Inflammatory macrophage (primary cell): ENCODE measurements at places on chromosomes 7 and 10.

GRCh38 chr7:150450491-150451001, at the start of gene GIMAP8:
GIMAP8 (plus strand) TSS chr7:150450630; CDS start chr7:150466699, 16,069 bp downstream.
- DNase-seq, result peak; percentile 90

DNA sequence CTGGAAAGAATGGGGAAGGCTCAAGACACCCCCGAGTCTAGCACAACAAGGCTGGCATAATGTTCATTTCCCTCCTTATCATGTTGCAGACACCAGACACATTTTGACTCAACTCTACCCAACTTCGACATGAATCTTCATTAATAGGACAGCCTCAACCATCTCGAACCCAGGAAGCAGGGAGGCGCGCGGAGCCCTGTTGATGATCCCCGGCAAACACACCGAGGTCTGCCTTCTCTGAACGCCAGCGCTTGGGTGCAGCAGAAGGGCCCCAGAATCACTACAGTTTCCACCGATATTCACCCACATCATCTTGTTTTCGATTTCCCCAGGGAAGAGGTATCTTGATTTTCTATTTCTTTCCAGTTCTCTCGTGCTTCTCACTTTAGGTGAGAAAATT, 563.6 kb downstream of the TCERG1L start:
- no peak for DNase-seq

DNA sequence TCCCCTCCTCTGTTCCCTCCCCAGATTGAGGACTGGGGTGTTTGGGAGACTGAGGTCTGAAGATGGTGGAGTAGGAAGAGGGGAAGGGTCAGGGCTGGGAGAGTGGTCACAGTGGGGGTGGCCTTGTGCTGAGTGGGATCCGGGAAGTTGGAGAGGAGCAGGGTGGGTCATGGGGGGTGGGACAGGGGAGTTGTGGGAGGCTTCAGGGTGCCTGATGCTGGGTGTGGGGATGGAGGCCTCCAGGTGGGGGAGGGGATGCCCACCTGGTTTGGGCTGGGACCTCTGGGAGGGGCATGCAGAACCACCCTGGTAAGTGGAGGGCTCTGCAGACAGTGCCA, 2.6 kb downstream of the ZNF775 start:
- DNase-seq, result no peak

GRCh38 chr7:36210291-36210922, 57.4 kb downstream of the EEPD1 start:
- DNase-seq, result no peak

- DNase-seq, result peak; percentile 11
Measured at GRCh38 chr10:72819053-72819452, 74.5 kb upstream of the OIT3 start.

DNA sequence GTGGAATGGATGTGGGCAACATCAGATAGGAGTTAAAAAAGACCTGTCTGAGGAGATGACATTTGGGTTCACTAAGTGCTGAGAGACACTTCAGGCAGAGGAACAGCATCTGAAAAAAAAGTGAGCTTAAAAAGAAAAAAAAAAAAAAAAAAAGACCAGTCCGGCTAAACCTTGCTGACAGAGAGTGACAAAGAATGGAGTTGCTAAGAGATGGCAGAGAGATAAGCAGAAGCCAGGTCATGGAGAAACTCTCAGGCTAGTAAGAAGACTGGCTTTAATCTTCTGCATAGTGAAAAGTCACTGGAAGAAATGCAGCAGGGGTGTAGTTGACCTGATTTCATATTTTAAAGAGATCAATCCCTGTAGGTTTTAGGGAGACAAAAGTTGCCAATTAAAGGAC, 711.1 kb upstream of the SEMA3D start:
- DNase-seq, result no peak

GRCh38 chr7:1253681-1254181, 21.1 kb downstream of the UNCX start:
- DNase-seq, result no peak

DNA sequence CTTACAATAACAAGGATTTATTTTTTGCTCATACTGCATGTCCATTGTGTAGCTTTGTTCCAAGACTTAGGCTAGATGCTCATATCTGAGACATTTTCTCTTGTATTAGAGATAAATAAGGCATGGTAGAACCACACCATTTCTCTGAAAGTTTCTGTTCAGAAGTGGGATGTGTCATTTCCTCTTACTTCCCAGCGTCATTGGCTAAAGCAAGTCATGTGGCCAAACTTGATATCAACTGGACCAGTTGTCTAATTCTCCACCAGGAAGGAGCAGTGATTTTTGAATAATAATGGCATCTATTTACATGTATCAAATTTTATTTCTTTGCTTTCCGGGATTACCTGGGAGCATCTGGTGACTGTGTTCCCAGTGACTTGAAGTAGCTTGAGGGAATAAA, 38.3 kb downstream of the AHCYL2 start:
- DNase-seq, result no peak

GRCh38 chr7:133675510-133676218, 422.8 kb downstream of the EXOC4 start:
- DNase-seq, result peak; percentile 33

DNA sequence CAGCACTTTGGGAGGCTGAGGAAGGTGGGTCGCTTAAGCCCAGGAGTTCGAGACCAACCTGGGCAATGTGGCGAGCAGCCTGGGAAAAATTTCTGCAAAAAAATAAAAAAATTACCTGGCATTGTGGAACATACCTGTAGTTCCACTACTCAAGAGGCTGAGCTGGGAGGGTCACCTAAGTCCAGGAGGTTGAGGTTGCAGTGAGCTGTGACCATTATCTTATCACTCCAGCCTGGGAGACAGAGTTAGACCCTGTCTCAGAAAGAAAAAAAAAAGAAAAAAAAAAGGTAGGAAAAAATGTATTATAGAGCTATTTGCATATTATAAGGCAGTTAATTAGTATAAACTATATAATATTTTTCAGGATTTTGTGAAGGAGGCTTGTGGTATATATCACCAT, 11.0 kb upstream of the TSPAN13 start:
- DNase-seq, result no peak

GRCh38 chr10:44960088-44960460, 472 bp downstream of the RASSF4 start:
- DNase-seq, result no peak

DNA sequence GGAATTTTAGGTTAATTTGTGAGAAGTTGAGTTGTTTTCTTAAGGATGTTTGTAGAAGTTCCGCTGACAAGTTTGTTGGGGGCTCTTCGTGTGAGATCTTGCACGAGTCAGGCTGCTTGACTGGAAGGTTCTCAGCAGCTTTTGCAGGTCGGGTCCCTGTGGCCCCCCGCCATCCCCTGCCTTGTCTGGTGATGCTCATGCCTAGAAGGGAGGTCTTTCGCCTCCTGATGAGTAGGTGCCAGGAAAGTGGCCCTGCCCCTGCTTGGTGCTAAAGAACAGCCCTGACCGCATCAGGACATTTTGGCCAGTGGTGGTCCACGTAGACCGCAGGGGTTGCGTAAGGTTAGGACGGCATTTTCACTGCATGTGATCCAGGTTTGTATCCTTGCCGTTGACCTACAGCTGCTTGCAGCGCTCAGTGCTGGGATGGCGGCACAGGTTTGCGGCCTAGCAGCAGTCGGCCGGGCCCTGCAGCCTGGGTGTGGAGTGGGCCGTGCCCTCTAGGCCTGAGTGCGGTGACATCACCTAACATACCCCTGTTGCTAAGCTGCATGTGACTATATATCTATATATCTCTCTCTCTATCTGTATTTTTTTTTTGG, 62.4 kb downstream of the DNAJB6 start:
- no peak for DNase-seq

GRCh38 chr7:43645699-43646226, 62.9 kb downstream of the STK17A start:
- DNase-seq, result no peak

DNA sequence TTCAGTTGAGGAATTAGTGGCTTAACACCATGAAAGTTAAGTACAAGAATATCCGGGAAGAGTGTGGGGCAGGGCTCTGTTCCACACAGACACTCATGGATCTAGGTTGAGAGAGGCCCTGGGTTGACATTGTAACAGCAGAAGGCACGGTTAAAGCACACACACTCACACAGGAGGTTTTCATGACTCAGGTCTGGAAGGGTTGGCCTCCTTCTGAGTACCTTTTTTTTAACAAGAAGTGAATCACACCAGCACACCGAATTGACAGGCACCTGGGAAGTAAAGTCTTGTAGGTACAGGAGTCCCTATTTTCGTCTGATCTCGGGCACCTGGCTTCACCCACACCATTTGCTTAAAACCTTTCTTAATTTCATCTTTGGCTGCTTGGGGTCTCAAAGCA, 509.4 kb upstream of the ADARB2 start:
- DNase-seq, result no peak

GRCh38 chr7:43509906-43510305, 73.0 kb upstream of the STK17A start:
- no peak for DNase-seq

DNA sequence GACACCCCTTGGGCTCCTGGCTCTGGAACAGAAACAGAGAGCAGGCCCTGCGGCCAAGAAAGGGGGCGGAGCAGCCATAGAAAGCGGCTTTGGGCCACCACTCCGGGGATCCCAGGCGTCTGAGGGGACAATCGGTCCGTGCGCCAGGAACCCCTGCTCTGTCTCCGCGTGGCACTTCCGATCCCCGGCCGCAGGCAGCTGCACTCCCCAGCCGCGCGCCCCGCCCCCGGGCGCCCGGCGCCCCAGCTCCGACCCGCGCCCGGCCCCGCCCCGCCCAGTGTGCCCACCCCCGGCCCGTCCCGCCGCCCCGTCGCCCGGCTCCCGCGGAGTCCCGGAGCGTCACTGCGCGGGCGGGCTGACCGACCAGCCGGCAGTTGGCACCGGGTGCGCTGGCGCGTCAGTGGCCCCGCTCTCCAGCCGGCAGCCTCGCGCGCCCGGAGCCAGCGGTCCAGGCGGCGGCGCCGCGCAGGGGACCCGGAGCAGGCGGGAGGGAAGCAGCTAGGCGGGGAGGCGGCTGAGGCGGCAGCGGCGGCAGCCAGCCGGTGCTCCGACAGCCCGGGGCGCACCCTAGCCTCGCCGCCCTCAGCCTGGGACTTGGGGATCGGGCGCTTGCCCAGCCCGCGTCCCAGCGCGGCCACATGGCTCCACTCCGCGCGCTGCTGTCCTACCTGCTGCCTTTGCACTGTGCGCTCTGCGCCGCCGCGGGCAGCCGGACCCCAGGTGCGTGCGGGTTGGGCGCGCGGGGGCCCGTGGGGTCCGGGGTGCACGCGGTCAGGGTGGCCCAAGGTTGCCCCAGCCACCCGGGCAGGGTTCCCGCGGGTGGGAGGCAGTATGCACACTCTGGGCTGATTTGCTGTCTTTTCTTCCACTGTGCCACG, at the start of gene ADAMTS14:
TSS of gene ADAMTS14 (plus strand) at position 342 of the 878 bp plus-strand sequence. CDS start at position 639, 297 bp downstream.
- no peak for DNase-seq

DNA sequence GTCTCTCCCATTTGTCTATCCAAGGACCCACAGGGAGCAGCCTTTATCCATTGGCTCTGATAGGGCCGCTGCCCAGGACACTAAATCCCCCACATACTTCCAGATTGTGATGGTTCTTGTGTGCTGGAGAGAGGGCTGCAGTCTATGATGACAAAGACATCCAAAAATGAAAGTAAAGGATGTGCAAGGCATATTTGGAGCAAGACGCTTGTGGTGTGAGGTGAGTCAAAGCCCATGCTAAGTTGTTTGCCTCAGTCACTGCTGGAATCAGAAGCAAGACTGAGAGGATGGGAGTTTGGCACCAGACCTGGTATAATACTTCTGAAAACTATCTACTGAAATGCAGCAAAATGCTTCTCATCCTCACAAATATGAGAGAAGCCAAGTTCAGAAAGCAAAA, 22.7 kb downstream of the ZNF22 start:
- no peak for DNase-seq

- peak; percentile 33 for DNase-seq
Measured at GRCh38 chr10:78292250-78292981, 258.8 kb downstream of the RPS24 start.

GRCh38 chr10:81096558-81096957, 558.9 kb downstream of the SH2D4B start:
- DNase-seq, result no peak

- DNase-seq, result no peak
Measured at GRCh38 chr7:39407723-39408122, 158.5 kb upstream of the YAE1 start.

GRCh38 chr10:11404901-11405300, 206.5 kb downstream of the USP6NL start:
- no peak for DNase-seq

GRCh38 chr7:138316421-138317043, 143.5 kb upstream of the TRIM24 start:
- DNase-seq, result no peak

GRCh38 chr10:33353853-33354252, 19.4 kb upstream of the NRP1 start:
- no peak for DNase-seq

DNA sequence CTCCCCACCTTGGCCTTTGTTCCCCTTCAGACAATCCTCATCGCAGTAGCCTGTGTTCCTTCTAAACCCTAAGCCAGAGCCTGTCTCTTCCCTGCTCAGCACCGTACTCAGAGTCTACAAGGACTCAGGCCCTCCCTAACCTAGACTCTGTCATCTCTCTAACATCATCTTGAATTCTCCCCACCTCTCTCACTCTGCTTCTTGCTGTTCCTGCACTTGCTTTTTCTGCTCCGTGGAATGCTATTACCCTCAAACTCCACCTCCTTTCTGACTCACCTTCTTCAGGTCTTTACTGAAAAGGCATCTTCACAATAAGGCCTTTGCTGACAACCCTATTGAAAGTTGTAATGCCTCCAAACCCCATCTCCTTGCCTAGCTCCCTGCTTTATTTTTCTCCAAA, 141.0 kb downstream of the DKK1 start:
- no peak for DNase-seq

GRCh38 chr10:21364196-21365114, 161.0 kb downstream of the SKIDA1 start:
- DNase-seq, result no peak

GRCh38 chr10:71683301-71683700, 36.3 kb downstream of the C10orf105 start:
- DNase-seq, result no peak

DNA sequence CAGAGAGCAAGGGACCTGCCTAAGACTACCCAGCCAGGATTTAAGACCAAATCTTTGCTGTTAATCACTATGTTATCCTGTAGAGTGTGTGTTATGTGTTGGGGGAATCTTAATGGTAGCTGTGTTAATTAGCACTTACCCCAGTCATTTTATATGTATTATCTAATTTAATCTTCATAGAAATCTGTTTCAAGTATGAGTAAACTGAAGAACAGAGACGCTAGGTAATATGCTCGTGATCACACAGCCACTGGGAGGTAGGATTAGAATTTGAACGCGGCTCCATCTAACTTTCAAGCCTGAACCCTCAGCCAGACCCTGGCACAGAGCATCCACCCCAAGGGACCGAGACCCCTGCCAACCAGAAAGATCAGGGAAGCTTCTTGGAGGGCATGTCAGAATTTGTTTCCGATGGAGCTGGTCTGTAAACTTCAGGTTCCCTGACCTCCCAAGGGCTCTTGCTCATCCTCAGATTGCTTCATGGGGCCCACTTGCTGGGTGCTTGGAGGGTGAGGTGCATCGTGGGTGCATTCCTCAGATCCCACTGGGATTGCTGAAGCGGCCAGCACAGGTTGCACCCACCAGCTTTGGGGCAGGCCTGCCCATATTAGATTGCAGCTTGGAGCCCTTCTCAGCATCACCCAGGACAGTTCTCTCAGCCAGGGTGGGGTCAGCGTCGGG, 105.0 kb downstream of the ZMIZ1 start:
- DNase-seq, result no peak
